D341Med (cell line): ENCODE measurements at places on chromosomes 2 and 18.

- no peak for DNase-seq
Observed at GRCh38 chr2:200428961-200429665, 80.8 kb downstream of the KCTD18 start.

- DNase-seq: no peak
Observed at GRCh38 chr2:33344230-33344629, 132.2 kb upstream of the RASGRP3 start.

GRCh38 chr2:151459358-151459757, 49.7 kb downstream of the RIF1 start:
- no peak for DNase-seq

DNA sequence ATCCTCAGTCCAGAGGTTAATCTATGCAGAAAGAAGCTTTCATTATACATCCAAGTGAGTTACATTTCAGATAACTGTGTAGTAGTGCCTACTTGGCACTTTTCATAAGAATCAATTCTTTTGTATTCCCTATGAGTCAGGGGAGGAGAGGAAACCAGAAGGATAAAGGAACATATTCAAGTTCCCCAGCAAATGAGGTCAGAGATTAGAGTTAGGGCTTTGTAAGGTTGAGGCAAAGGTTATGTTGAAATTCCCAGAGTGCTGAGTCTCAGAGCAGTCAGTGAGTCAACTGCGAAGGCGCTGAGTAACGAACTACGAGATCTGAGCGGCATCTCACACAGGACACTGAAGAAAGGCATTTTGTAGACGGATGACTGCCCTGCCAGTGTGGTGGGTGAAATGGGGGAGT, 25.1 kb upstream of the ME2 start:
- DNase-seq: no peak
